ENCODE measurements at places on chromosomes 16 and 17.

- DNase-seq: peak; percentile 45
Measured at GRCh38 chr17:47615766-47616424, 33.8 kb upstream of the KPNB1 start.

- DNase-seq: no peak
Measured at GRCh38 chr17:47999582-47999981, 28.7 kb downstream of the CDK5RAP3 start.

GRCh38 chr16:88734361-88734728, 28.0 kb downstream of the CTU2 start:
- DNase-seq: no peak

GRCh38 chr16:67907397-67908180, 14.5 kb downstream of the PSKH1 start:
- no peak for DNase-seq

DNA sequence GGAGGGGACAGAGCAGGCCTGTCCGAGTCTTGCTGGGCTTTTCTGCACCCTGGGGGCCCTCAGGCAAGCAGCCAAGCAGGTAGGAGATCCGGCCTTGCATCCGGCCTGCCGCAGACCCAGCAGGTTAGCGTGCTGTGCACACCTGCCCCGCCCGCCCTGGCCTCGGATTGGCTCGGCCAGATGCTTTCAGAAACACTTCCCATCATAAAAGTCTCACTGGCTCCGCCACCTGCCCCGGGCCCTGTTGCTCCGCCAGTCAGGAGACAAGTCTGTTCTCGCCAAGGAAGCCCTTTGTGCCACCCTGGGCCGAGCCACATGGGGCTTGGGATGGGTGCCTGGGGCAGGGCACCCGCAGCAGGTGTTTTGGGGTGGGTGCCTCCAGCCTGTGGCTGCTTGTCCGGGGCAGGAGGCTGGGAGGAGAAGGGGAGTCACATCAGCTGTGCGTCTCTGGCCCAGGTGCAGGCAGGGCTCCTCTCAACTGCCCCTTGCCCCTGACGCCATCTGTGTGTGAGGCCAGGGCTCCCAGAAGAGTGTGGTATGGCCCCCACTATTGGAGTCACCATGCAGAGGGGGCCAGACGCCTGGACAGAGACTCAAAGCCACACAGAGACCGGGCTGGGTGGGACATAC, 228.2 kb upstream of the GSE1 start:
- no peak for DNase-seq

DNA sequence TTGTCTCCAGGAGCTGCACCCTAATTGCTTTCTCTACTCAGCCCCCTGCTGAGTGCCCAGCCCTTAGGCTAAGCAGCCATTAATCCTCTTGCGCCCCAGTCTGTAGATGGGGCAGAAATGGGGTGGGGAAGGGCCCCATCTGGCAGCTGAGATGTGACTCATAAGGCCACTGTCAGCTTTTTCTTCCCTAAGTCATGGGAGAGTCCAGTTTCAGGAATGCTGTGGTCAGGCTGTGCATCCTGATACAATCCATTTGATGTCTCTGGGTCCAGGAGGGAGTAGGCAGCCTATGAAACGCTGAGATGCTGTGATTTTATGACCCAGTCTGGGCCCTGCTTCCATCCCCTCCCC, 12.3 kb downstream of the PLXDC1 start:
- no peak for DNase-seq

- DNase-seq: peak; percentile 83
Measured at GRCh38 chr17:82241183-82241925, 12.5 kb downstream of the SLC16A3 start.

GRCh38 chr17:81060416-81060815, 25.5 kb downstream of the BAIAP2 start:
- DNase-seq: no peak

DNA sequence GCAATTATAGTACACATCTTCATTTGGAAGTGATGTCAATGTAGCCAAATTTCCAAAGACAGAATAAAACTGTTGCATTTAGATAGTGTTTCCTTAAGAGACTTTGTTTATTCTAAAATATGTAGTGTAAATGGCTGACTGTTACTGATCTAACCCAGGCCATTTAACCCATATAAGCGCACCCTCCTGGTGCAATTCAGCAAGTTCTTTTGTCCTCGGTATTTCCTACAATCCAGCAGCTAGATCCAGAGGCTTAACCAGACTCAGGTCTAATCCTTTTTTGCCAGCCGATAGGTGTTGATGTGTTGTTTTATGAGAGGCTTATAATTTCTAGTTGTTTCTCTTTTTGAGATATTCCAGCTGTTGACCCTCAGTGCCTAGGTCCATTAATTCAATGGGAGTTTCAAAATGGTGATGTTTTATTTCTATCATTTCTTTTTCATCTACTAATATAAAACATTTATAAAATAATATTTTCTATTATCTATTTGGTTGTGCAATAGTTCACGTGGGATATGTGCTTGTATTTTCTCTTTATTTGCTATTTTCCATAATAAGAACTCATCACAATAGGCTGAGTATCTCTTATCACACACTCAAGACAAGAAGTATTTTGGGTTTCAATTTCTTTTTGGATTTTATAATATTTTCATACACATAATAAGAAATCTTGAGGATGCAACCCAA, 14.5 kb downstream of the ABCA9 start:
- no peak for DNase-seq

GRCh38 chr17:8141741-8142140, 10.5 kb downstream of the PER1 start:
- no peak for DNase-seq

DNA sequence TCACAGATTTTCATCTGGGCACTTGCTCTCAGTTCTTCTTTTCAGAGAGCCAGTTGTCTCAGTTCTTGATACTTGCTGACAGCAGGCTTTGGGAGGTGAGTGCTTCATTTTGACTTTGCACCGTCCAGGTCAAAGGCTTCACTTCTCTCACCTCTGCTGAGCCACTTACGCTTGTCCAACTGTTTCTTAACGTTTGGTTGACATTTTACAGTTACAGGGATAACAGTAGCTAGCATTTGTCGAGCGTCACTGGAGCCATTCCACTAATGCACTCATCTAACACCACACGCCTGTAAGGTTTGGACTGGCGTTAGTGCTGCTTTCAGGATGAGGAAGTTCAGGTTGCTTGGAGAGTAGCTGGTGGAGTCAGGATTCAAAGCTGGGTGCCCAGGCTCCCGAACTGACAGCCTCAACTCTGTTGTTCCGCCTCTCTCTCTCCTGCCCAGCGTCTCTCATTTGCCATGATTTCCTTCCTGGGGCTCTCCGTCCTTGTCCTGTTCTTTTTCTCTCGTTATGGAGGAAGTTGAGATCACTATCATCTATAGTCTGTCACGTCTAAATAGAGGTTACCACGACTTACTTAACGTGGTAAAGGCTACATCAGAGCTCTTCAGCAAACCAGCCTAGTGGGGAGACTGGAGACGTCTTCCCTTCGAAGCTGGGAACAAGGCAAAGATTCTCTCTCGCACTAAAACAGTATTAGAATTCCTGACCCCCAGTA, 220.8 kb downstream of the RPTOR start:
- no peak for DNase-seq

DNA sequence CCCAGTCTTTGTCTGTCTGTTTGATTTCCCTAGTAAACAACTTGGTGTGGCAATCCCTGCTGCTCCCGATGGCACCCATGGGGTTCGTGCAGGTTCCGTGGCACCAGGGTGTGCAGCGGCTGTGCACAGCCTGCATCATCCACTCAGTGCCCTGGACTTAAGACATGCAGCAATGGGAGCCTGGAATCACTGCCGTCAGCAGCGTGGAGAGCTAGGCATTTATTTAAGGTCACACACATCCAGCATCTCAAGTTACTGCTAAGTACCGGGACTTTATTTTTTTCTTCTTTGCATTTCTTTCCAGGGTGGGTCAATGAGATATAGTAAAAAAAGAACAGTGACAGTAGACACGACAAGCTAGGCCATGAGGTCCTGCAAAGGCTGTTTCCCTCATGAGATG, 2.8 kb downstream of the DHRS7C start:
- no peak for DNase-seq

DNA sequence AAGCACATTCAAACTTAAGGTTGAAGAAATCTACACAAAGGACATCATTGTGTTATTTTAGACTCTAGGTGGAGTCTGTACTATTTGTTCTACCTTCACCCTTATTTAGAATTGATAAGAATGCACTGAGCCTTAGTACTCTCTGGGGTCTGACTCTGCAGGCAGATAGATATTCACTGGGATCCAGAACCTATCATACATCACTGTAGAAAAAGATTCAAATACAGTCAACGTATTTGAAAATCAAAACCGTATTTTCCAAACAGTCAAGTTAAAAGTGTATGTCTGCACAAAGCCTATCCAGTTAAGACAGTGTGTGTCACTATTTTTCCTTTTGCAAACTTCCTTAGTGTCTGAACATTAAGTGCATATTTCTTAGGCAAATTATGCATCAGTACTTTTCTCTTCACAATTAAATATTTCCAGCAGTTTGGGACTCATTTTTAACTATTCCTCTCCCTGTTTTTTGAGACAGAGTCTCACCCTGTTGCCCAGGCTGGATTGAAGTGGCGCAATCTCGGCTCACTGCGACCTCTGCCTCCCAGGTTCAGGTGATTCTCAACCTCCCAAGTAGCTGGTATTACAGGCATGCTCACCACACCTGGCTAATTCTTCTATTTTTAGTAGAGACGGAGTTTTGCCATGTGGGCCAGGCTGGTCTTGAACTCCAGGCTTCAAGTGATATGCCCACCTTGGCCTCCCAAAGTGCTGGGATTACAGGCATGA, 22.3 kb downstream of the MOSMO start:
- DNase-seq: no peak

GRCh38 chr16:67558859-67559258, 3.5 kb upstream of the CTCF start:
- DNase-seq: no peak

- no peak for DNase-seq
Measured at GRCh38 chr16:86877108-86877507, 298.8 kb downstream of the FOXL1 start.

DNA sequence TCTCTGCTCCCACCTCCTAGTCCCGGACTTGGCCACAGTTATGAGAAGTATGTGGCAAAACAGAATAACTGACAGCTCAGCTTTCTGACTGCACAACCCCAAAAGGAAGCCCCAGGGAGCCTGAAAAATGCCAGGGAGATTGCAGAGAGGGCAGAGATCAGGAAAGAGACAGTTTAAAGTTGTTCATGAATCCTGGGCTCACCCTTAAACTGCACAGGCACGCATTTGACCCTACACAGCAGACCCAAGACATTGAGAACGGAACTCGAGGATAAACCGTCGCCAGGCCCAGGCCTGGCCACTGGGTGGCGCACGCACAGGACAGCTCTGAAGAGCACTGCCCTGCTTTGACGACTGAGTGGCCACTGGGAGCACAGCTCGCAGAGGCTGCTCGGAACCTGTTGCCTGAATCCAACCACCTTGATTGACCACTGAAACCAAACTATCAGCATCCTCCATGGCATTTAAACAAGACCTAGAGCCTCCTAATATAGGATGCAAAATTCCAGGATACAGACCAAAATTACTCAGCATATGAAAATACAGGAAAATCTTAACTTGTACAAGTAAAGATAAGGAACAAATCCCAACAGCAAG, 114.0 kb downstream of the C16orf95 start:
- DNase-seq: peak; percentile 60

DNA sequence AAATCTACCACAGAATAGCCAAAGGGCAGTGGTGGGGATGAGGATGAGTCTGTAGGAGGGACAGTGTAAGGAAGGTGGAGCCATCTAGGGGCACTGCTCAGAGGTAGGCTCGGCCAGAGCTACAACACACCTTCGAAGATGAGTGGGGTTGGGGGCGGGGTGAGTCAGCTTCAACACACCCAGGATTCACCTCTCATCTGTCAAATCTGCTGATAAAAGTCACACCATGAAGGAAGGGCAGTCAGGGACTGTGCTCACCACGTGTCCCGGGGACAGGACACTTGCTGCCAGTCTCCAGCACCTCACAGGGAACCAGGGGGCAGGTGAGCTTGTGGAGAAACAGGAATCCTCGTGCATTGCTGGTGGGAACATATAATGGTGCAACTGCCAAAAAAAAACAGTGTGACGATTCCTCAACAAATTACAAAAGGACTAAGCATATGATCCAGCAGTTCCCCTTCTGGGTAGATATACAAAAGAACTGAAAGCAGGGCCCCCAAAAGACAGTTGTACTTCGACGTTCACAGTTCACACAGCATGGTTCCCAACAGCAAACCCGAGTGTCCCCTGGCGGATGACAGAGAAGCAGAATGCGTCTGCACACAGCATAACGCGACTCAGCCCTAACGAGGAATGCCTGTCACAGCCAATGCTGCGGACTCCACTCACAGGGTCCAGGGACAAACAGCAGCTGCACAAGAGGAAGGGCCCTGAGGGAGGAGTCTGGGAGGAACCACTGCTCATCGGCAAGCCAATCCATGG, 133.1 kb downstream of the ANKRD11 start:
- peak; percentile 87 for DNase-seq

- peak; percentile 87 for DNase-seq
Measured at GRCh38 chr16:69397821-69398521, 12.2 kb upstream of the TERF2 start.

- peak; percentile 79 for DNase-seq
Measured at GRCh38 chr16:54204756-54205155, 81.8 kb downstream of the IRX3 start.

DNA sequence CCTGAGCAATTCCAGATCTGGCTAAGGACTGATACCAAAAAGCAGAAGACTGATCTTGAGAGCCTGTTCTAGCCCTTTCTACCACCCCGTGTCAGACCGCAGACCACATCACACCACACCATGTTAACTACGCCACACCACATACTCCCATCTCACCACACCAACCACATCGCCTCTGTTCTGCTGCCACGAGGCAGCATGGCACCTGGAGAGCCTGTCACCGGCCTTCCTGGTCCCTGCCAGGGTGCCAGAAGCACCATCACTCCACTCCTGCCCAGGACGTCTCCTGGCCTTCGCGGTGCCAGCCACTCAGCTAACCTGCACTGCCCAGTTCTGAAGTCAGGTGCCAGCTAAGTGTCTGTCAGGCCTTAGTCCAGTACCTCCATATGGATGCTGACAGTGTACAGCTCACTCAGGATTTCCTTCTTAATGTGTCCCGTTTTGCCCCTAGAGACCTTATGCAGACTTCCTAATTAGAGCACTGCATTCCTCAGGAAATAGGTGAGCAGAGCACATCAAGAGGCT, 37.2 kb upstream of the BCAR1 start:
- no peak for DNase-seq

GRCh38 chr17:76382803-76383545, 1.4 kb upstream of the SPHK1 start:
- DNase-seq: no peak

- no peak for DNase-seq
Measured at GRCh38 chr16:3536271-3536731, 35.5 kb downstream of the CLUAP1 start.

- DNase-seq: no peak
Measured at GRCh38 chr16:25716186-25716585, 24.4 kb downstream of the HS3ST4 start.

- DNase-seq: no peak
Measured at GRCh38 chr17:50380369-50381259, 7.6 kb downstream of the EME1 start.

GRCh38 chr17:82076785-82077591, 11.4 kb upstream of the DUS1L start:
- DNase-seq: no peak
